Activated CD4-positive, alpha-beta T cell treated with anti-CD3 and anti-CD28 coated beads for 4 hours (primary cell): ENCODE measurements at places on chromosomes 2 and 18.
A peak's percentile ranks its signal among the peaks of the same experiment; 100 is the strongest.

- DNase-seq: no peak
Observed at GRCh38 chr2:61582165-61582564, 44.0 kb upstream of the XPO1 start.

- peak; percentile 4 for DNase-seq
Observed at GRCh38 chr2:36333350-36334012, 22.1 kb upstream of the CRIM1 start.

DNA sequence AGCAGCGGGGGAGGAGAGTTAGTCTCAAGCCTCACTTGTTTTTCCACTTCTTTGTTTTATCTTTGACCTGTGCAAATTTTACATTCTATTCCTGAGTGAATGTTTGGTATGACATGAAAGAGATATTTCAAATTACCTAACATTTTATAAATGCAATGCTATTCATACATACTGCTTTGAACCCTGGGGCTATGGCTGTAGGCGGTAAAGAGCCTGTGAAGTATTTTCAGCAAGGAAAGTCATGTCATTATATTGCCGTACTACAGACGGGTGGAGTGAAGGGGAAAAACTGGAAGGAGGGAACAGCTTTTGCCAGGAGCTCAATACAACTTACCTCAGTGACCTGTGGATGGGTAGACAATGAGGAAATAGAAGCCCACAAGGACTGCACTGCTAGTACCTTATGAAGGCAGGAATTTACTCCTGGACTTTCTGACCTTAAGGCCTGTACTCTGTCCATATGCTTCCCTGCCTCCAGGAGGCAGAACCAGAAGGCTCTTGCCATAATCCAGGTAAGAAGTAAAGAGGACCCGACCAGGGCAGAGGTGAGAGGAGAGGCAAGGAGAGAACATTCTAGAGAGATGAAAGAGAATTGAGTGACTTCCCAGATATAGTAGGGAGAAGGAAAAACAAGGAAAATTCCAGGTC is 28.4 kb upstream of the TET3 start:
- DNase-seq: no peak

DNA sequence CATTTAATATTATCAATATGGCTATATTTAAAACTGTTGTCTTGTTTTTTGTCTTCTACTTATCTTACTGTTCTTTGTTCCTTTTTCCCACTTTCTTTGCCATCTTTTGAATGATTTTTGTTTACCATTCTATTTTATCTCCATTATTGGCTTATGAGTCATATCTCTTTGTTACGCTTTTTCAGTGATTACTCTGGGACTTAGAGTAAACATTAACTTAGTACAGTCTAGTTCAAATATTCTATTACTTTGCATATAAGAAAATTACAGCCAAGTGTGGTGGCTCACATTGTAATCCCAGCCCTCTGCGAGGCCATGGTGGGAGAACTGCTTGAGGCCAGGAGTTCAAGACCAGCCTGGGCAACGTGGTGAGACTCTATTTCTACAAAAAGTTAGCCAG is 26.1 kb downstream of the ADCY3 start:
- no peak for DNase-seq

- DNase-seq: no peak
Observed at GRCh38 chr18:68707646-68708045, 7.3 kb downstream of the TMX3 start.

GRCh38 chr2:76445880-76446279 is 735.2 kb upstream of the GCFC2 start:
- no peak for DNase-seq

DNA sequence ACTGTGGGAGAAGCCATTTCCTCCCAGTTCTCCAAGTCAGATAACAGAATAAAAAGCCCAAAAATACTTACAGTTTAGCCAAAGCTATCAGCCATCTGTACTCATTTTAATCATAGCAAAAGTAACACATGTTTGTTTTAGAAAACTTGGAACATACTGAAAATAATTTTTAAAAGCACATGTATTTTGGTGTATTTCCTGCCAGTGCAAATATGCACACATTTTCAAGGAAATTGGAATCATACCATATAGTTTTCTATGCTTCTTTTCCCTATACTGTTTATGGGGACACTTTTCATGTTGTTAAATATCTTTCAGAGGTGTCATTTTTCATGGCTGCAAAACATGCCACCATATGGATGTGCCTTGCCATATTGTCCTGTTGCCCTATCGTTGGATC is 51.2 kb downstream of the BOD1L2 start:
- DNase-seq: no peak

DNA sequence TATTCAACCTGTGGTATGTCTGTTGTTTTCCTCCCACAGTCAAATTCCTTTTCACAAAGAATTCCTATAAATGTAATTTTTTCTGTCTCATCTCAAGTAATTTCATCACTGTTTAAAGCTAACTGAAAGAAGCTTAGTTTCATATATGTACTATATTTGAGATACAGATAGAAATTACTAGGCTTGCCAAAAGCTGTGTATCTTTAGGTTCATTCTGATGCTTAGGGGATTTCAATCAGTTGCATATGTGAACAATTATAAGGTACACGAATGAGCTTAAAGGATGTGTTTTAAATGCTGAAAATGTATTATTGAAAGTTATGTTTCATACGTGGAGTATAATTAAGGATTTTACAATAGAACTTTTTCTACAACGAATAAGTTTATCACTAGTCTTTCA is 59.2 kb upstream of the DSG1 start:
- DNase-seq: no peak

GRCh38 chr2:33216508-33217182 is 259.8 kb upstream of the RASGRP3 start:
- no peak for DNase-seq

GRCh38 chr2:207156451-207157161 is 9.1 kb downstream of the KLF7 start:
- no peak for DNase-seq

DNA sequence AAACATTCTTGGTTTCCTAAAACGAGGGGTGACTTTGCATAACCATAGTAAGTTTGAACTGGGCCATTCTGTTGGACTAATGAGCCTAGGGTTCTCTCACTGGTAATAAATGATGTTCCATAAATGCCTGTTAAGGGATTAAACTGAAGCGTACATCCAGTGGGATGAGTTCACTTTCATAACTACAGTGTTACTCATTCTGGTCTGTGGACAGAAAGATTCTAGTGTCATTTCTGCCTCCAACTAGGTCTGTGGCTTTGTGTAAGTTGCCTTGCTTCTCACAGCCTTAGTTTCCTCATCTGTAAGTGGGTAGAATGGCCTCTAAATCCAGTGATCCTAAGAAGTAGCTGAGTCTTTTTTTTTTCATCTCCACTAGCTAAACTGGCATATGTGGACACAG is 1860.6 kb upstream of the PIK3C3 start:
- DNase-seq: no peak

- DNase-seq: no peak
Observed at GRCh38 chr18:66900837-66901236, 296.9 kb upstream of the CDH19 start.

GRCh38 chr2:159035790-159036411 is 67.5 kb downstream of the TANC1 start:
- peak; percentile 9 for DNase-seq

GRCh38 chr2:26590980-26591618 is 50.1 kb downstream of the CIB4 start:
- no peak for DNase-seq

- DNase-seq: no peak
Observed at GRCh38 chr2:160583146-160583535, 89.5 kb upstream of the RBMS1 start.

GRCh38 chr2:181025004-181025403 is 44.6 kb downstream of the UBE2E3 start:
- no peak for DNase-seq

DNA sequence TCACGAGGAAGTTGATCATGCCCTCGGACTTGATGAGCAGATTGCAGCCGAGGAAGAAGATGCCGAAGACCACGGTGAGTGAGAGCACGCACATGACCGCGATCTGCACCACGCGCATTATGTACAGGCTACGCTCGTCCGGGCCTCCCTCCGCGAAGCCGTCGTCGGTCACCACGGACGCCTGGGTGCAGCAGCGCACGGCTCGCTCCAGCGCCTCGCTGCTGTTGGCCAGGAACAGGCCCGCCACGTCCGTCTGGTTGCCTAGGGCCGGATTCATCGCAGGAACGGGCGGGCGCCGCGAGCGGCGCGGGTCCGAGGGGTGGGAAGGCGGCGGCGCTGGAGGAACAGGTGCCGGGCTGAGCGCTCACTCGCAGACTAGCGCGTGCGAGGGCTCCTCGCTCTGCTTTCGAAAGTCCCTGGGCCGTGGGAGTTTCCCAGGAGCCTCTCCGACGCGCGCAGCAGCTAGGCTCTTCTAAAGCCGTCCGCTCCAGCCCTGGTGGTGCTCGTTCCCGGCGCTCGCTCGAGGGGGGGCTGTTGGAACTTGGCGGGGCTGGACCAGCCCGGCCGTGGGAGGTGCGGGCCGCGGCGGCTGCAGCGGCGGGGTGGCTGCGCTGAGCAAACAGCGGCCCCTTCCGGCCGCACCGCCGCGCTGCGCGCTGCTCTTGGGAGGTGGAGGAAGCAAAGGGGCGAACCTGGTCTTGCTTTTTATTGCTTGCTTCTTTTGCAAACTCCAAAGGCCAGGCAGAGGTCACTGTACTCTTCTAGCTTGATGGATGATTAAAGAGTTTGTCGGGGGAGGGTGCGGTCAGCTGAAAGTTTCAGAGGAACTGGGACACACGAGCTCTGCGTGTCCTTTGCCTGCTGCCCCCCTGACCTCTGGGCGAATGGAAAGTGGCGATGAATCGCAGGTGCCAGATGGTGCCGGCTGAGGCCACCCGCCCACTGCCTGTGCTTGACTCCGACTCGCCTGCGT is at the start of gene RPRM:
RPRM (minus strand) TSS at position 474 of the 973 bp plus-strand sequence; CDS start at position 277, 197 bp downstream.
- peak; percentile 21 for DNase-seq

DNA sequence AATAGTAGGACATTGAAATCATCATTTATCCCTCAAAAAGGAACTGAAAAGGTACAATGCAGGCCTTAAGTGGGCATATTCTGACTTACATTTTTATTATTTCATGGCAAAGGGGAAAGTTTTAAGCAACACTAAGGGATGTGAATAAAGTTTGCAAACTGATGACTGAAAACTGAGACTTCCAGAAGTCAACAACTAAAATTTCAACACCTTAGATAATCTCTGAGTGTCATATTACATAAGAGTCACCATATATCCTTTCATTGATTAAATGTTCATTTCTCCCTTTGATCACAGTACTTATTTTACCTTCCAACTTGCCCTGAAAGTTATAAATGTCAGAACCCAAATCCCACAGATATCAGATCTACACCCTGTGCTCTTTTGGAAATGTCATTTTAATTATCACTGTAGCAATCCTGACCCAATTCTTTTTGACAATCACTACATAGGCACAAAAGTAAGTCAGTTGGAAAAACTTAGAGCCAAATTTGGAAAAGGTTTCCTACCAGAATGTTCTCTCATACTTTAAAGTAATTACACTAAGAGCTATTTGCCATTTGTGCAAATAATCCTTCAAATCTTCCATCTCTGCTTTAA is 44.4 kb upstream of the RNU4ATAC start:
- DNase-seq: no peak

DNA sequence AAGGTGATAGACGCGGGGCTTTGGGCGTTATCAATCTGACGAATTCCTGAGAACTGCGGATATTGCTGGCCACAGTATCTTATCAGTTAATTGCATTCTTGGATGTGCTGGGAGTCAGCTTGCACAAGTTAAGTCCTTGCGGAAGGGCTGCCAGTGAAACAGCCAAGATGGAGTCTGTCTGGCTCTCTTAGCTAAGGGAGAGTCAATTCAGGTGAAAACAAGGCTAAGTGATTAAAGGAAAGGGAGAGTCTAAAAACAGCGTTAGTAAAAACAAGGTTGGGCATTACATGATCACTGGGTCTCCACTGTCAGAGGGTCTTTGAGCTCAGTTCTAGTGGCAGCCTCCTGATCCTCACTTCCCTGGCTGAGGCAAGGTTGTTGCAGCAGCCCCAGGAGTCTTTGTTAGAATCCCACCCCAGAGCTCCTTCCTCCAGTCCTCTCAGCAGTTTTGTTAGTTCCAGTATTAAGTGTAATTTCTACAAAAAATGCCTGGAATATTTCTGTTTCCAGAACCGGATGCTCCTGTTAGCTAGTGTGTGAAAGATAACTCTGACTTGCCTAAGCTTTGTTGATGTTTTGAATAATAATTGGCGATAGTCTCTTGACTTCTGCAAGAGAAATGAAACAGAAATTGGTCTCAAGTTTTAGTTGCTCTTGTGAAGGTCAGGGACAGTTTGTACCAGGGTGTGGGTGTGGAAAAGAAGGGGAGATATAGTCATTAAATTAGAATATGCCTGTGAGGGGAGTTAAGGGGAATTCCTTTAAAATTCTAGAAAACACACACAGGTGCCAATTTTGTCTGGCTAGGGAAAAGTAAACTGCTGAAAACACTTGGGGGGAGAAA is 10.6 kb downstream of the CFLAR start:
- peak; percentile 50 for DNase-seq

DNA sequence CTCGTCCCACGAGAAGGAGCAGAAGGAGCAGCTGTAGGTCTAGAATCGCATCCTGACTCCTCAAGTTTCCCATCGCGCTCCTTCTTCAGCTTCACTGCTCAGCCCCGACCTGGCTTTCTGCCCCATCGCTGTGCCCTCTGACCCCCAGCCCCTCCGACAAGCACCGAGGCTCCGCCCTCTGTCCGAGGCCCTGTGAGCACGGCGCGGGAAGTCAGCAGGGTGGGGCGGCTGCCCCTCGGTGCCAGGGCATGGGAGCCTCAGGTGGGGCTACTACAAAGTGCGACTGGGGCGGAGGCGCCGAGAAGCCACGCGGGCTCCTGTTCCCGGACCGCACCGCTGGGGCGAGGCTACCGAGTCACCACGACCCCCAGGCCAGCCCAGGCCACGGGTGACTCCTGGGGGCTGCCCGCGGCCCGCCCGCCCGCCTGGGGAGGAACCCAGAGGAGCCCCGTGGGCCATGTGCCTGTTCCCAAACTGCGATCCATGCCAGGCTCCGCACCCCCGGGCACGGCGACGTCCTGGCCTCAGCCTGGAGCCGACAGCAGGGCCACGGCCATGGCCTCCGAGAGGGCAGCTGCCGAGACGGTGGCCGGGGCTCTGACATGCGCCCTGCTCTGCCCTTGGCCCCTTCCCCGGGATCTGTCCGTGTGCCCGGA is 36.6 kb upstream of the ID2 start:
- DNase-seq: no peak

- DNase-seq: no peak
Observed at GRCh38 chr2:85324639-85325465, 2.9 kb downstream of the TGOLN2 start.

GRCh38 chr2:132419941-132420340 is 3.3 kb downstream of the GPR39 start:
- no peak for DNase-seq
